AG20443 (cell line): ENCODE measurements at places on chromosomes 11 and 22.

- DNase-seq, result no peak
These were observed 174.7 kb upstream of the B3GAT1 start for GRCh38 chr11:134586726-134587125.

GRCh38 chr11:104895634-104896033, 2.6 kb downstream of the CASP12 start:
- no peak for DNase-seq

- DNase-seq, result no peak
These were observed 167.1 kb upstream of the TTC12 start for GRCh38 chr11:113147249-113147648.

DNA sequence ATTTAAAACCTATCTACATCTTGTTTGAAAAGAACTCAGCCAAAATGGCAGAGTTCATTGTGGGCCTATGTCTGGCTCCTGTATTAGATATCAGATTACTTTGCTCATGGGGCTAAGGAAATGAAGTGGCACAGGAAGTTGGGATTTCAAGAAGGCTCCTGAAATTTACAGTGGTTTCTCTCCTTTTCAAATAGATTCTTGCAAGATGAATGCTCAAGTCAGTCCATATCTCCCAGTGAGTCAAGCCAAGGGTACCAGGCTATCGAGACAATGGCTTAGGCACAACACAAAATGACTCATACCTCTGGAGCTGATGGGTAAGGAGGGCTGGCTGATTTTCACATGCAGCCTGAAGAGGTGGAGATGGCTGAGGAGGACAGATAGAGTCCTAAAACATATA, 24.1 kb upstream of the APOA1 start:
- peak; percentile 41 for DNase-seq

GRCh38 chr11:3143136-3143880, 21.8 kb downstream of the OSBPL5 start:
- no peak for DNase-seq

GRCh38 chr22:31350410-31350863, 4.3 kb upstream of the PATZ1 start:
- DNase-seq, result no peak

DNA sequence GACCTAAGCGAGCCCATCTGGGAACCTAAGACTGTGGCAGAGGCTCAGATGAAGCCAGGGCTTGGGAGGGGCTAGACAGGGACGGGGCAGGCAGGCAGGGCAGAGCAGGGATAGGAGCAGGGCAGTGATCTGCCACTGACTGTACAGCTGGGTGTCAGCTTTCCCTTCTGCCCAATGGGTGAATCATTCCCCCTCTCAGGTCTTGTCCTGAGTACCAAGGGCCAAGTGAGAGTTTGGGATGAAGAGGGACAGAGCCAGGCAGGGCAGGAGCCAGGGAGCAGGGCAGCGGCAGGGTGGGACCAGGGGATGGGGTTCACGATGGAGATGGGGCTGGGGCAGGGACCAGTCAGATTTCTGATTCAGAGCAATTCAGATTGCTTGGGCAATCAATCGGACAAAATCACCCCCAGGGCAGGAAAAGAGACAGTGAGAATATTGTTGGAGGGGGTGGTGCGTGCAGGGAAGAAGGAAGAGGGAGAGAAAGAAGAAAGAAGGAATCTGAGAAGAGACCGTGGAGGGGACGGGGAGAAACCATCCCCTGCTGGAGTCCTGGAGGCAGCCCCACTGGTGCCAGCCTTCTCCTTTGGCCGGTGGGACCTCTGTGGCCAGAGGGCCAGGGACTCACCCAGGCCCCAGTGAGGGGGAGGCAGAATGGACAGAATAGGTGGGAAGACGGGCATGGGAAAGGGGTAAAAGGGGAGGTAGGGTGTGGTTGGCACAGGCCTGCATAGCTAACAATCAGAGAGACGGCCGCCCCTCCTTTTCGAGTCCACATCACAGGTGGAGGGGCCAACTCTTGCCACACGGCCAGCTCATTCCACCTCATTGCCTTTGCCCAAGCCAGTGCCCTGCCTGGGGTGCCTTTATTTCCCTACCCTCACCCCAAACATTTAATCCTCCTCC, 47.2 kb downstream of the CYTH4 start:
- peak; percentile 49 for DNase-seq

- no peak for DNase-seq
These were observed 541.4 kb downstream of the MN1 start for GRCh38 chr22:27260087-27260698.

GRCh38 chr11:20760811-20761210, 91.4 kb downstream of the NELL1 start:
- no peak for DNase-seq
